ENCODE measurements at places on chromosomes 4 and X.

DNA sequence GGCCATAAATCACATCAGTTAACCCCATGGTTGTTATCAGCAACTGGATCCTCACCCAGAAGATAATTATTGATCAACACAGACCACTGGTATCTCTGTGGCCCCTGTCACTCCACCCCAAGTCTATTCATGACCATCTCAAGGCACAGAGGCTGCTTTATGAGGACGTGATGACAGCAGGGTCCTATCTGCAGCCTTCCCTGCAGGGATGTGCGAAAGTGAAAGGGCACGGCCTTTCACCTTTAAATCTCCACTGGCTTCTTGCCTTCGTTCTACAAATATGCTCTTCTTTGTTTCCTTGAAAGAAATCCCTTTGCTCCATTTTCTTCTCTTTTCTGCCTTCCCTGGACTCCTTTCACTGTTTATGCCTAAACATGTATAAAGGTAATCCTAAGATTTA, 170.6 kb upstream of the EDNRA start:
- DNase-seq, result no peak

DNA sequence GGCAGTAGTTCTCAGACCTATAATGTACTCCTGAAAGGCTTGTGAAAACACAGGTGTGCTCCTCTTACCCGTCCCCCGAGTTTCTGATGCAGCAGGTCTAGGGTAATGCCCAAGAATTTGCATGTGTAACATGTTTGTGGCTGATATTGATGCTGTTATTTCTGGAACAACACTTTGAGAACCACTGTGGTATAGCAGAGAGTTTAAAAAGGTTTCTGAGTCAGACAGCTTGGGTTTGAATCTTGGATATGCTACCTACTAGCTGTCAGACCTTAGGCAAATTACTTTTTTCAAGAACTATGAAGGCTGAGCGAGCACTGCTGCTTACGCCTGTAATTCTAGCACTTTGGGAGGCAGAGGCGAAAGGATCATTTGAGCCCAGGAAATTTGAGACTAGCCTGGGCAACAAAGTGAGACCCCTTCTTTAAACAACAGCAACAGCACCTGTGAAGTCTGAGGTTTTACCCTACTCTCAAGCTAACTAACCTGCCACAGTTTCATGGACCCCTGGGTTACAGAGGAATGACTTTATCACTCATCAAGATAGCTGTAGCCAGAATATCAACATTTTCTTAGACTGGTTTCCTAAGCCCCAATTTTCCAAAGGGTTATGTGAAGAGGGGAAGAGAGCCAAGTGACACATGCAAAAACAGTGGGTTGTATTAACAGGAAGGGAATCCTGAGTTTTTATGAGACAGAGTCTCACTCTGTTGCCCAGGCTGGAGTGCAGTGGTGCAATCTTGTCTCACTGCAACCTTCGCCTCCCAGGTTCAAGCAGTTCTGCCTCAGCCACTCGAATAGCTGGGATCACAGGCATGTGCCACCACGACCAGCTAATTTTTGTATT, 5.1 kb downstream of the AFF1 start:
- DNase-seq, result peak; percentile 2

DNA sequence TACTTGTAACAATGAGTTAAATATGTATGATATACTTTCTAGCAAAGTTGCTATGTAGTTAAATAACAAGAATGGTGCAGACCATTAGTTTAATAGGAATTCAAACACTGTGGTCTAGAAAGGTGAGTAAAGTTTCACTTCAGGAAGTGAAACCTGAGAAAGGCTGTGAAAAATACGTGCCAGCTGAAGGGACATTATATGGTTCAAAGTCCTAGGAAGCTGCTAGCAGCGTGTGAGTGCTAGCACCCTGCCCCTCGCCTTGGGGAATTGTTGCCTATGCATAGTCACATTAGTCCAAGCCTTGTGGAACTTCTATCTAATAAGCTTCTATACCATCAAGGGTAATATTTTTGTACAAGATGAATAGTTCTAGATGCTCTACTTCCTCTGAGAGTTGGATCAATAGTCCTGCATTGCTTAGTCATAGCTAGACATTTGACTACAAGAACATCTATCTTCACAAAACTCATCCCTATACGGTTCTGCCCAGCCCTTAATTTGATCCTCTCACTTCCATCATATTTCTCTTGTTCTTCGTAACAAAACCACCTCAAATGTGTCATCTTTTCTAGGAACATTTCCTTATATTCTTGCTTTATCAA, 45.8 kb upstream of the ARSJ start:
- DNase-seq, result no peak

GRCh38 chrX:38175139-38175538, 45.5 kb downstream of the SRPX start:
- no peak for DNase-seq

DNA sequence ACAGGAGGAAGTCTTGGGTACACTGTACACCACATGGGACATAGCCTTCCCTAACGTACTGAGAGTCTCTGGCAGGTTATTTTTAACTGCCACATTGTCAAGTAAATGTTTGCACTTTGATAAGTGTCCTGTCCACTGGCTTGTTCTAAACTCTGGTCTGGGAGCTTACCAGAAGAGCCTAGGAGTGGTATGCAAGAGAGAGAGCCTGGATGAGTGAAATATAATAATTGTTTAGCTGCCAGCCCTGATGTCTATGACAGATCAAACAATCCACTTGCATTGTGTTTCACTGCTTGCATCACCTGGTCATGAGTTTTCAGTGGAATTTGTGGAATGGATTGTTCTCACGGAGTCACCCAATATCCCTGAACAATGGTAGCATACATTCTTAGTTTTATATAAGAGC, 91.6 kb downstream of the SHROOM3 start:
- DNase-seq, result no peak

GRCh38 chrX:68997911-68998310, 167.3 kb downstream of the PJA1 start:
- DNase-seq, result no peak

DNA sequence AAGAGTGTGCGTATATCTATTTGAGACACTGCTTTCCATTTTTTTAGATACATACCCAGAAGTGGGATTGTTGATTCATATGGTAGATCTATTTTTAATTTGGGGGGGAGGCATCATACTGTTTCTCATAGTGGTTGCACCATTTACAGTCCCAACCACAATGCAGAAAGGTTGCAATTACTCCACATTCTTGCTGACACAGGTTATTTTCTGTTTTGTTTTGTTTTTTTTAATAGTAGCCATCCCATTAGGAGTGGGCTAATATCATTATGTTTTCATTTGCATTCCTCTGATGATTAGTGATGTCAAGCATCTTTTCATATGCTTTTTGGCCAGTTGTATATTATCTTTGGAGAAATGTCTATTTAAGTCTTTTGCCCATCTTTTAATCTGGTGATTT, 15.1 kb upstream of the LHFPL1 start:
- DNase-seq, result no peak

GRCh38 chr4:48121180-48121579, 12.9 kb downstream of the TXK start:
- no peak for DNase-seq

- no peak for DNase-seq
These were observed 15.7 kb downstream of the FOXR2 start for GRCh38 chrX:55638933-55639332.

GRCh38 chr4:113476800-113477199, 284.7 kb downstream of the CAMK2D start:
- DNase-seq, result peak; percentile 24

- no peak for DNase-seq
These were observed 6.3 kb upstream of the HAUS3 start for GRCh38 chr4:2248044-2248780.

DNA sequence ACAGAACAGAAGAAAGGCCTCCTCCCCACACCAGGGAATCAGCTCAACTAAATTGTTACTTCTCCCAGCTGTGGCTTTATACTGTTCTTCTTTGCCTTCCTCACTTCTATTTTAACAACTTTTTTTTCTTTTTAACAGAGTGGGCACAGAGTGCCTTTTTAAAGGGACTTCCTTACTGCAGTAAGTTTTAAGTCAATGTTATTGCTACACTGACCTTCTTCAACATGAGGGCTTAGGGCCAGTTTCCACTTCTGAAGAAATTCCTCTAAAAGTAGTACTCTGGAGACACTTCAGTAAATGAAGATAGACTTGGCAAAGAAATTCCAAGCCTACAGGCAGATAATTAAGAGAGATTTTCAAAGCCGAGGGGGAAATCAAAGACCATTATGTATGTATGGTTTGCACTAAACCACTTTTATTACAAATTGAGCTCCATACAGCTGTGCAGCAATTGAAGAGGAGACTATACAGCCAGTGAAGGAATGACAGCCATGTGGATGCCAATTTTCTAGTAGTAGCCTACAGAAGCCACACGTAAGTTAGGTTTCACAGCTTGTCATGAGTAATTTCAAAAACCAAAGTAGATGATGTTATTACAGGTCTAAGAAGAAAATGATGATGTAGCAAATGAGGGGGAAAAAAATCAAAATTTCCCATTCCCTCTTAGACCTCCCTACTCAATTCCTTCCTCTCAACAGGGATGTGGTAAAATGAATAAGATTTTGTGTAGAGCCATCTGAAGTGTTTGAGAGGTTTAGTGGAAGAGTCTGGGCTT, 36.9 kb upstream of the RASGEF1B start:
- DNase-seq, result no peak

DNA sequence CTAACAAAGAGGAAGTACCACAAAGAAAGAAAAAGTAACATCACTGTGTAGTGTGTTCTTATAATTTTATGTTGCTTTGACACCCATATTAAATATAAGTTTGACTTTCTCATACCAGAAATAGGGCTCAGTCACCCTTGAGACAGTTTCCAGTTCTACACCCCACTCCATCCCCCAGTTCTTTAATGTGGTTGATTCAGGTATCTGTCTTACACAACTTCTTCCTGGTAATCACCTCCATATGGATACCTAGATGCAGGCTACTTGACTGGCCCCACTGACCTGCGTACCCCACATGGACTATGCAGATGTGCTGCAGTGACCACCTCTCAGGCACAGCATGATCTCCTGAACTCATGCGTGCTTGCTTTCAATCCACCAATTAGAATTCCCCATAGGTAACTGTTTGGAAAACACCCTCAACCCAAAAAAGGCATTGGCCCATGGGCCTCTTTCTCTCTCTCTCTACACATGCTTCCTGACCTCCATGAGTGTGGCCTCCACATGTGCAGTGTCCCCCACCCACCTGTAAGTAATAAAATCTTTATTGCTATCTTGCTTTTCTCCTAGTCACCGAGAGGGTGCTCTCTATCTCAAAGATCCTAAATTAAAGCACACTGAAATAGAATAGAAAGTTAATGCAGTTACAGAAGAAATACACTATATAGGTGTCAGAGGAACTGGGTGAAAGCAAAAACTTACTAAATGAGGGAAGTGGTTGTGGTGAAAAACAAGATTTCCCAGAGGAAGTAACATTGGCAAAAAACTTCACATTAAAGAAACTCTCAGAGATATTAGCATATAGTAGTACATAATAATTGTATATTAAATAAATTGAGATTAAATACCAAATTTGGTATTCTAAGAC, 98.4 kb downstream of the ZAR1 start:
- no peak for DNase-seq

- DNase-seq, result no peak
These were observed 42.2 kb upstream of the GUCY1A1 start for GRCh38 chr4:155624478-155624877.

DNA sequence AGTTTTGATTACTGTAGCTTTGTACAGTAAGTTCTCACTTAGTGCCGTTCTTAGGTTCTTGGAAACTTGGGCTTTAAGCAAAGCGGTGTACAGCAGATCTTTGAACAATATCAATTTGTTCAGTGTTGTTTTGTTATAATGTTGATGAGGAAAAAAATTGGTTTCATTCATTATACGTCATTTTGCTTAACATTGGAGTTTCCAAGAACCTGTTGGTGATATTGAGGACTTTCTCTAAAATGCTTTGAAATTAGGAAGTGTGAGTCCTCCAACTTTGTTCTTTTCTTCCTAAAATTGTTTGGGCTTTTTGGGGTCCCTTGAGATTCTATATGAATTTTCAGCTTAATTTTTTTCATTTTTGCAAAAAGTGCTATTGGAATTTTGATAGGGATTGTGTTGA, 49.1 kb downstream of the STAG2 start:
- DNase-seq, result no peak
